Activated CD8-positive, alpha-beta T cell treated with anti-CD3 and anti-CD28 coated beads, Interleukin-2, amount 10 ng/mL, durations not matched to agents 7 days and 5 days (primary cell): ENCODE measurements at places on chromosomes 16 and 17. TPM values are rescaled to one million over a fixed set of nuclear protein-coding genes. Genes with fewer than 3 reads are reported as not detected.

DNA sequence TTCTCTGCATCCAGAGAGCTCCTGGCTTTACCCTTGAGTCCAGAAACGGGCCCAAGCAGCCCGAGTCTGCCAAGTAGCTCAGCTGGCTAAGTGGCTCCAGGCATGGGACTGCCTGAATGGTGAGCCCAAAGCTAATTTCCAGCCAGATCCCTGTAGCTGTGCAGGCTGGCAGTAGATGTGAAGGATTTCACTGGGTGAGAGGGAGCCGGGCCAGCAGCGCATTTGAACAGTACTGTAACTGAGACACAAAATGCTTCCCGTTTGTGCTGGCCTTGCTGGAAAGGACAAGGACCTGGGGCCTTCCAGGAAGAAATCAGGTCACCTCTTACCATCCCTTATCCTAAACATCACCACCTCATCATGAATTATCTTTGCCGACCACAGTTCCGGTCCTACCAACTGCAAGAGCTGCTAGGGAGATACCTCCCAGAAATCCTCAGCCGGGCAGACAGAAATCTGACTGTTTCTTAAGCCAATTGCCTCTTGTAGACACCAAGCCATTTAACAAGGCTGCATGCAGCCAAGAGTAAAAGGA, 3.7 kb downstream of the TIMP2 start:
- H3K4me3 ChIP-seq = no peak overlapping the region
- H3K36me3 ChIP-seq = no peaks in the 10 kb centered on the region

The SLC9A5 gene
- total RNA-seq = 4.1 TPM

DNA sequence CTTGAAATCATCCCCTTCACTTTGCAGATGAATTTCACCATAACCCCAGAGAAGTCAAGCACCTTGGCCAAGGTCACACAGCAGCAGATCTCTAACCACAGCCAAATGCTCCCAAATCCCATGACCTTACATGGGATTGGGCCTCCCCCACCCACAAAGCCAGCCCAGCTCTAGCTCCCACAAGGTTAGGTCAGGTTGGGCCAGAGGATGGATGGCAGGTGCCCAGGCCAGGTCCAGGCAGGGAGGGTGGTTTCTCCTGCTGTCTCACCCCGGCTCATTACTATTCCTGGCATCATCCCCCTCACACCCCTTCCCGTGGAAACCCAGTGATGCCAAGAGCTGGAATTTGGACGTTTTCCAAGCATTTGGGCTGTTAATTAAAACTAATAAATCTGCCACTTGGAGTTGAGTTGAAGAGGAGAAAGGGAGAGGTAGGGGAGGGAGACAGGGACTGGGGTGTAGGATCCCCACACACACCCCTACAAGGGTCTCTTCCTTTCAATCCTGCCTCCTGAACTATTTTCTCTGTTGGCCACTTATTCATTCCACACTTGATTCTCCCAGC, 181.6 kb downstream of the TMEM132E start:
- H3K36me3 ChIP-seq = no peaks in the 10 kb centered on the region
- DNase-seq = no peak
- H3K27ac ChIP-seq = no peak overlapping the region
- H3K4me1 ChIP-seq = no peaks in the 10 kb centered on the region
- peaks cover 9% of the 10 kb centered on the region for H3K27me3 ChIP-seq
- no peak overlapping the region for H3K4me3 ChIP-seq

DNA sequence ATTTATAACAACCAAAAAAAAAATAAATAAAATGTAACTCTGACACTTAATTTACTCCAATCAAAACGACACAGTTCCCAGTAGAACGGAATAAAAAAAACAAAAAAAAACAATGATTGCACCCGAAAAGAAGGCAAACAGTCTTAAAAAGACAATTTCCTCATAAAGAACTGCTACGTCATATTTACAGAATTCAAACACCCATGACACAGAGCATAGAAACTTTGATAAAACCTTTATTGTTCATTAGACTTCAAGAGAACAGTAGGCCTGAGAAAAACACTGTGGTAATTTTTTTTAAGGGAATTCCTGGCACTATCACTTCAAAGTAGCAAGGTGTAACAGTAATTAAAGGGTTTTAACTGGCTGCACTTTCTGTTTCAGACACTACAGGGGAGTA, 26.1 kb downstream of the FAM222B start:
- H3K27ac ChIP-seq = no peak overlapping the region
- H3K4me1 ChIP-seq = peaks cover 17% of the 10 kb centered on the region
- no peak for DNase-seq
- H3K36me3 ChIP-seq = peaks cover 4% of the 10 kb centered on the region

DNA sequence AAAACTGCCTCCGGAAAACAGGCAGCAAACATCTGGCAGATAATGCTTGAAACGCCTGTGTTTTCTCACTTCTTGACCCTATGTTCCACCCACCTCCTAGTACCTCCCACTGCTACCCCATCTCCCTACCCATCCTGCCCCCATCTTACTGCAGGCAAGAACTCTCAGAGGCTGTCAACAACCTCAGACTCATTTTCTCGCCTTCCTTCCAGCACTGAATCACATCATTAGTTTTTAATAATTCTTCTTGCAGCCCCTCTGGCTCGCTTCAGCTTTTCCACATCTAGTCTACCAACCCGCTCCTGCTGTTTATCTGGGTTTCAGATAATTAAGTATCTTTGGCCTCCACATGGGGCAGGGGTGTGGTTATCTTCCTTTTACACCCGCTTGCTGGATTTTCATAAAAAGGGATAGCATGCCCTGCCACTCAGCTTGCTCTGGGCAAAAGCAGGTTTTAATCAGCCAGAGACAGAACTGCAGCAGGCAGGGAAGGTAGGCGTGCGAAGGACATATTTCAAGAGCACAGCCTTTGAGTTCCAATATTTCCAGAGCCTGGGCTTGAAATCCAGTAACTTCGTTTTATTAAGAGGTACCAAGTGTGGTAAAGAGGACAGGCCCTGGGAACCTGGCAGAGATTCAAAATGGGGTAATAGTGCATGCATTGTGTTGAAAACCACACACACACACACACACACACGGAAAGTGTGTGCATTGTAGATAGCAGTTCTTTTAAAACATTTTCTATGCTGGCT, 87.5 kb downstream of the BMERB1 start:
- no peak for DNase-seq
- no peaks in the 10 kb centered on the region for H3K27me3 ChIP-seq
- peak overlapping the region; percentile 53 for H3K27ac ChIP-seq
- no peak overlapping the region for H3K4me3 ChIP-seq
- H3K4me1 ChIP-seq = peaks cover 19% of the 10 kb centered on the region
- H3K36me3 ChIP-seq = no peaks in the 10 kb centered on the region

The MYL11 gene
- not detected for total RNA-seq

The TMEM238L gene
- total RNA-seq = not detected

GRCh38 chr17:3915995-3916696, at the start of gene P2RX1:
P2RX1 (minus strand) TSS chr17:3916465; CDS start chr17:3916225, 240 bp downstream.
- H3K36me3 ChIP-seq = no peaks in the 10 kb centered on the region
- H3K4me3 ChIP-seq = peak within 1 kb of the TSS; percentile 51
- H3K27ac ChIP-seq = peak within 1 kb of the TSS; percentile 82
- H3K27me3 ChIP-seq = no peaks in the 10 kb centered on the region
- peaks cover 60% of the 10 kb centered on the region for H3K4me1 ChIP-seq
- DNase-seq = peak; percentile 70

DNA sequence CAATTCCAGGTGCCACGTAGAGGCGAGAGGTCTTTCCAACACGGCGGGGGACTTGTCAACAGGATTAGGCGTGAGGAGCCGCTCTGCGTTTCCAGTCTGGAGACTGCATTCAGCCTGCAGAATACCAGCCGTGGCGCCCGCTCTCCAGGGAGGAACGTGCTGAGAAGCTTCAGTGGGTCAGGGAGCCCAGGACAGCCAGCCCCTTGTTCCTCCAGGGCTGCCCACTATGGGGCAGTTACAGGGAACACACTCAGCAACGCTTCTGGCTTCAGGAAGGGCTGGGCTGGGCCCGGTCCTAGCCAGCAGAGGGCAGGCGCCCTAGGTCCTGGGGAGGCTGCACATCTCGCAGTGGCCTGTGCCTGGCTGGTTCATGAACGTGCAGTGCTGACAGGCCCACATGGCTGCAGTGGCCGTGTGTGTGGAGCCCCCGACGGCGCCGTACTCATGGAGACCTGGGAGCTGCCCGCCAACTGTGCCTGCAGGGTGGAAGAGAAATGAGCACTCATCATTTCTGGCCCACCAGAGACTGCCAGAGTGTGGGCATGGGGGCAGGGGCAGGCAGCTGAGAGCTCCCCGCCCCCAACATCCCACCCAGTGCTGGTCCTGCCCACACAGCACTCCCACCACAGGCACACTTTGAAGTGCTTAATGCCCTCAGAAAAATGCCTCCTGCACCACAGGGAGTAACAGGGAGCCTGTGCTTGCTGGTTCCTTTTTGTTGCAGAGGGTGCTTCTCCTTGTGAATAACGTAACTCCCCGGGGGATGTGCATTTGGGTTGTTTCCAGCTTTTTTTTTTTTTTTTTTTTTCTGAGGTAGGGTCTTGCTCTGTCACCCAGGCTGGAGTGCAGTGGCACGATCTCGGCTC, 7.0 kb upstream of the FAAP100 start:
- no peak overlapping the region for H3K27ac ChIP-seq
- H3K4me1 ChIP-seq = peaks cover 4% of the 10 kb centered on the region
- H3K36me3 ChIP-seq = peaks cover 35% of the 10 kb centered on the region
- no peaks in the 10 kb centered on the region for H3K27me3 ChIP-seq
- no peak for DNase-seq
- no peak overlapping the region for H3K4me3 ChIP-seq

DNA sequence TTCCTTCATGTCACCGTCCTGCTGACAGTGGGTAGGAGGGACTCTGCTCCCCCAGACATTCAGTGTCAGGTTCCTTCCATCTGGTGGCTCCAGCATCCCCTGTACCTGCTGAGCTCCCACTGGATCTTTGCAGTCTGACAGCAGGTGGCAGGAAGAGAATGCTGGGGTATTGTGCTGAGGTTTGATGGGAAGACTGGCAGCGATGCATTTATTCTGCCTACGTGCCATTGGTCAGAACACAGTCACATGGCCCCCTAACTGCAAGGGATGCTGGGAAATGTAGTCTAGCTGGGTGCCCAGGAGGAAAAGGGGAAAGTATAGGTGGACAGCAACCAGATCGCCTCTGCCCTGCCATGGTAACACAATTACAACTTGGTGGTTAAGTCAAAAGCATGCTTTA, 44.4 kb downstream of the IRX3 start:
- H3K27ac ChIP-seq = no peak overlapping the region
- no peaks in the 10 kb centered on the region for H3K27me3 ChIP-seq
- no peaks in the 10 kb centered on the region for H3K36me3 ChIP-seq
- DNase-seq = no peak
